Liver (tissue), 10 donors: ENCODE measurements at places on chromosomes 1 and 21.

- no peak for DNase-seq
Observed at GRCh38 chr1:200473698-200474371, 64.0 kb upstream of the ZNF281 start.

GRCh38 chr1:45348966-45349677 lies 8.9 kb upstream of the MUTYH start:
- no peak for DNase-seq

DNA sequence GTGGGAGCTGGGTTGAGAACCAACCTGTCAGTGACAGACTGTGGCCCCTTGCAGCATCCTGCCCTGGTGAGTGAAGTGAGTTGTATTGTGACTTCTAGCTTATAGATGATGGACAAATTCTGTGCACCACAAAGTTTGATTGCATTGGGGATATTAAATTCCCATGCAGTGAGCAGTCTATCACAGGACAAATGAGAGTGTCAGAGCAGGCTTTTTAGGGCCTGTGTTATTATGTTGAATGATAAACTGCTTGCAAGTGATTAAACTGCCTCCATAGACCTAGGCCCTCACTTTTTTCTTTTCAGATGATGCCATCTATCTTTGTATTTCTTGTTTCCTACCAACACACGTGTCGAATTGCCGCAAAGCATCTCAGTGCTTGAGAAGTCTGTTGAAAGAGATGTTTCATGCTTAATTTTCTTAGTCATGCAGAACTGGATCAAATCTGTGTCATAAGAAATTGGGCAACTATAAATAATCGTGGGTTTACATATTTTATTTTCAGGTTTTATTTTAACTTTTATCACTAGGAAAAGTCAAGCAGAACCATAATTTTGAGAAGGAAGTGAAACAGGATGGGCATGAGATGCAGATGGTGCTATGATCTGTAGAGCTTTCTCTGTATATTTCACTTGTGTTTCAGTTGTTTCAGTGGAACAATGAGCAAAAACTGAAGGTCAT lies 199.2 kb downstream of the S1PR1 start:
- DNase-seq, result no peak

DNA sequence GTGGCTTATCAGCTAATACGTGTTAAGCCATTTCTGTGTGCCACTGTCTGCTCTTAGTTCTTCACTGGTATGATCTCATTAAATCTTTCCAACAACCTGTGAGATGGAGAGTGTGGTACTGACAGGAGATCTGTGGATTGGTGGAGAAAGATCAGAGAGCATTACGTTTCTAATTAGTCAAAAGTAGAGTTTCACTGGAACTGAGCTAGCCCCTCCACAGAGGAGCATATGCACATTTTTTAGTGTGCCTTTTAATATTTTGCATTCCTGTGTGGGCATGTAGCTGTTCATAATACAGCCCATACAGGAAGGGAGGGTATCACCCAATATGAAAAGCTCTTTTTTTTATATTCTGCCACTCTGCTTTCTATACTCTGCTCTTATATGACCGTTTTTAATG lies 31.6 kb downstream of the UTS2 start:
- DNase-seq, result no peak

DNA sequence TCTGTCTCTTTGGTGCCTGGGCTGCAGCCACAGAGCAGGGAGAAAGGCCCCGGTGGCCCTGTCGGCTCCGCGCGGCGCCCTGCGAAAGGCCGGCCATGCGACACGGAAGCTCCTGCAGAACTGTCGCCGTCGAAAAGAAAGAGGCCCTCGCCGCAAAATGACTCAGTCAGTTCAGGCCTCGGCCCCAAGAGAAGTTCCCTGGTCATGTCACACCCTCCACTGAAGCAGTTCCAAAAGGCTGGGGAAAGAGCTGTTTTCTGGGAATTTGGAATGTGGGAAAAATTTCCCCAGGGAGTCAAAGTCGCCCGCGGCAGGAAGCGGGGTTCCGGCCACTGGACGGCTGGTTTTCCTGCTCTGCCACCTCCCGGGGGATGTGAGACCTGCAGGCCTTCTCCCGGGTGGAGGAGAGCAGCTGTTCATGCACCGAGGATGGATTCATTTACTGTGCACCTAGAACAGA lies 115.8 kb upstream of the ZNF678 start:
- DNase-seq, result no peak

- no peak for DNase-seq
Observed at GRCh38 chr1:107670397-107671040, 294.5 kb downstream of the VAV3 start.

GRCh38 chr1:62398377-62398776 lies 38.5 kb upstream of the USP1 start:
- DNase-seq, result no peak

DNA sequence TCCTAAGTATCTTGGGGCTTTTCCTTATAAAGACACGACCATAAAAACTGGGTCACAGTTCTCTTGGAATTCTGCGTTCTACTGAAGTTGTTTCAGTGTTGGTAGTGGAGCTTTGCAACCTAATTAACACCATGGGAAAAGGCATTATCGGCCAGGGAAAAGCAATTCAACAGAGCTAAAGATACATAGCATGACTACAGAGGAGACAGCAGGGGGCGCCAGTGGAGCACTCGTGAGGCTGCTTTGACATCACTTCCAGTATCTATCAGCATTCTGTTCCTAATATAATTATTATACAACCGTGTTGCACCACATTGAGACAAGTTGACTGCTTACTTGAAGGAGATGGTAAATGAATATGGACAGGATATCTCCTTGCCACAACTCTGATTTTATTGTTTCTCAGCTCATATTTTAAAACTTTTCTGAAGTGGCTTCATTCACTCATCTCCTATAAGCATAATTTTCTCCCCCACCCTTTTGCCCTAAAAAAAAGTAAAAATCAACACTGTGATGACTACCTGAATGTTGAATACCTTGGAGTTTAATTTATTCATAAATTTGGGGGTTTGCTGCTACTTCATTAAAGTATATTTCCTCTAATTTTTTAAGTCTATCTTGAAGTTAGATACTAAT lies 39.4 kb downstream of the ZP4 start:
- peak; percentile 55 for DNase-seq

GRCh38 chr1:8974551-8974950 lies 28.9 kb downstream of the CA6 start:
- no peak for DNase-seq

- DNase-seq, result no peak
Observed at GRCh38 chr1:34984435-34984792, 733 bp downstream of the TMEM35B start.

- DNase-seq, result peak; percentile 54
Observed at GRCh38 chr1:77533660-77534305, 148.7 kb downstream of the ZZZ3 start.

DNA sequence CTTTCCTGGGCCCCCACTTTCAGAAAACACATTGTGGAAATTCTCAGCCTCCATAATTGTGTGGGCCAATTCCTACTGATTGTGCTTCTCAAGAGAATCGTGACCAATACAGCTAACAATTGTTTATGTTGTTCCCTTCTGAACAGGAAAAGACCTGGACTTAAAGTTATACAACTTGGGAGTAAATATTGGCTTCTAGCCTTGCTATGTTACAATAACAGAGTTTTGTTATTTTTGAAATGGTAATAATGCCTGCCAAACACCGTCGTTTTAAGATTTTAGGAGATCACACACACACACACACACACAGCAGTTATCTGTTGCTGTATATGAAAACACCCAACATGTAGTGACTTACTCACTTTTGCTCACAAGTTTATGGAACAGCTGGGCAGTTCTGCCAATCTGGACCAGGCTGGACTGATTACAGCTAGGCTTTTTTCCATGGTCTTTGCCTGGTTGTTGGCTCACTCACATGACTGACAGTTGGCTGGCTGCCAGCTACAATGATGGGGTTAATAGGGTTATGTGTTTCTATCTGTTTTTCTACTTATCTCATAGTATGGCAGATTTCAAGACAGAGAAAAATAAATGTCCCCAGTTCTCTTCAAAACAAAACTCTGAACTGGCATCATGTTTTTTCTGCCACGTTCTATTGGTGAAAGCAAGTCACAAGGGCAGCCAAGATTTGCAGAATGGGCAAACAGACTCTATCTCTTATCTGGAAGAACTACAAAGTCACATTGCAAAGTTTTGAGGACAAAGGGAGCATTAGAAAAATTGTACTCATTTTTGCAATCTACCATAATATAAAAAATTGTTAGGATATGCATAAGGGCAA lies 447.5 kb downstream of the NEGR1 start:
- no peak for DNase-seq

DNA sequence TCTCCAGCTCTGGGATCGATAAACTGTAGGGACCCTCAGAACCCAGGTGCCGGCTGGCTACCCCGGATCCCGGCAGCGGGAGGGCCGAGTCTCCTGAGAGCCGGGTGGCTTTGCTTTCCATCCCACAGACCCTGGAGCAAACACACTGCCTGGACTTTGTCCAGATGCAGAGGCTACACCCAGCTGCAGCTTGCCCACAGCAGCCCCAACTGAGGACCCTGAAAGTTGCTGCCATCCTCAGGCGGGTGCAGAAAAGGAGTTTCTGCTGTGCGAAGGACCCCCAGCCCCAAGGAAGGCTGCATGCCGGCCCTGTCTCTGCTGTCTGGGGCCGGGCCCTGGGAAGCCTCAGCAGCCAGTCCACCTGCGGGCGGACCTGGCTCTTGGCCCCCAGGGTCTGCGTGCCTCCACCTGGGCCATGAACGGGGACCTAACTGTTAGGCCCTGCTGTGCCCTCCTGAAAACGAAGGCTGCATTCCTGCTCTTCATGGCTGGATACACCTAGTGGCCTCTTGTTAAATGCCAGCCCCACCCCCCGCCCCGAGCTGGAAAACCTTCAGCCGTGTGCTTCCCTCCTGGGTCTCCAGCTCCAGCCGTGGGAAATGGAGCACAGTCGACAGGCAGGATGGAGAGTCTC lies 97.5 kb upstream of the ARHGEF16 start:
- no peak for DNase-seq

- DNase-seq, result no peak
Observed at GRCh38 chr1:236657398-236657797, 28.9 kb upstream of the ACTN2 start.

DNA sequence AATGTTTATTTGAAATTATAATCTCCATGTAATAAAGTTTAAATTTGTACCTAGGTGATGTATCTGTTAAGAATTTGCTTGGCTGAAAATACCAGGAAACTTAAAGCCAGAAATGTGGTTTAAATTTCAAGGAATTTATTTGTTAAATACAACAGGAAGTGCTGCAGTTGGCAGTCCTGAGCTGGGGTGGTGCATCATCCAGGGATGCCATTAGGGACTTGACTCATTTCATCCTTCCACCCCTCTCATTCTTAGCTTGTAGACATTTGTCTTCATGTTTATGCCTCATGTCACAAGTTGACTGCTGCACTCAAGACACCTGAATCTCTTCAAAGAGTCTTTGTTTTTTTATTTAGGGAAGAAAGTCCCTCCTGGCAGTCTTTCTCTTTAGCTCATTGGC lies 175.9 kb downstream of the LHX8 start:
- DNase-seq, result no peak

GRCh38 chr1:185857442-185857841 lies 123.3 kb downstream of the HMCN1 start:
- no peak for DNase-seq

DNA sequence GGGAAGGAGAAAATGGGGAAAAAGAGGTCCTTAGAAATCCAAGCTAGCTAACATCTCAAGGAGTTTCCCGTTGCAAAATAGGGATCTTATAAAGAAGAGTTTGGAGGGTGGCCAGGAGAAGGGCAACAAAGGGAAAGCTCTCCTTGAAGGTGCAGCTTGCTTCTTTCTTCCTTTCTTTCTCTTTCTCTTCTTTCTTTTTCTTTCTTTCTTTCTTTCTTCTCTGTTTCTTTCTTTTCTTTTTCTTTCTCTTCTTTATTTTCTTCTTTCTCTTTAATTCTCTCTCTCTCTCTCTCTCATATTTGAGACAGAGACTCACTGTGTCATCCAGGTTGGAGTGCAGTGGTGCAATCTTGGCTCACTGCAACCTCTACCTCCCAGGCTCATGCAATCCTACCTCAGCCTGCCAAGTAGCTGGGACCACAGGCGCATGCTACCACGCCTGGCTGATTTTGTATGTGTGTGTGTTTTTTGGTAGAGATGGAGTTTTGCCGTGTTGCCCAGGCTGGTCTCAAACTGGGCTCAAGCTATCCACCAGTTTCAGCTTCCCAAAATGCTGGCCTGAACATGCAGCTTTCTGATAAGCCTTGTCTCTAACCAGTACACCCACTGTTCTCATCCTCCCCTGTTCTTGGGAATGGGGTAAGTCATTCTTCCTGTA lies 44.4 kb downstream of the RNF11 start:
- no peak for DNase-seq

GRCh38 chr1:182441719-182442118 lies 8.2 kb upstream of the RGSL1 start:
- no peak for DNase-seq
